ENCODE measurements at places on chromosomes 3 and 15.

GRCh38 chr3:54706738-54707137, 221.1 kb downstream of the LRTM1 start:
- no peak for DNase-seq

GRCh38 chr3:43243590-43244587, 42.5 kb upstream of the SNRK start:
- no peak for DNase-seq

- DNase-seq, result no peak
These were observed 367.6 kb upstream of the PLSCR5 start for GRCh38 chr3:146972726-146973125.

- no peak for DNase-seq
These were observed 921 bp downstream of the LMLN start for GRCh38 chr3:197960694-197961581.
